ENCODE measurements at places on chromosomes 7 and 10.

DNA sequence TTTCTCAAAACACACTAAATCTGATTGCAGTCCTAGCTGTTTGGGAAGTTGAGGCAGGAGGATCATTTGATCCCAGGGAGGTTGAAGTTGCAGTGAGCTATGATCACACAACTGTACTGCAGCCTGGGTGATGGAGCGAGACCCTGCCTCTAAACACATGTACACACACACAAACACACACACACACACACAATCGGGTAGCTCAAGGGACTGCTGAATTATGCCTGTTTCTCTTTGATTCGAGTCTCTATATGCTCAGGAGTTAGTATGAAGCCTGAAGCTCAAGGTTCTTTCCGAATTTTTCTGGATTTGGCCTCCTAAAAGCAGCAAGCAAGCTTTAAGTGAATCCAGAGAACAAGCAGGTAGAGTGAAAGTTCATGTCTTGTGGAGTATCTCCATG, 22.5 kb downstream of the PRTFDC1 start:
- no peak for DNase-seq

DNA sequence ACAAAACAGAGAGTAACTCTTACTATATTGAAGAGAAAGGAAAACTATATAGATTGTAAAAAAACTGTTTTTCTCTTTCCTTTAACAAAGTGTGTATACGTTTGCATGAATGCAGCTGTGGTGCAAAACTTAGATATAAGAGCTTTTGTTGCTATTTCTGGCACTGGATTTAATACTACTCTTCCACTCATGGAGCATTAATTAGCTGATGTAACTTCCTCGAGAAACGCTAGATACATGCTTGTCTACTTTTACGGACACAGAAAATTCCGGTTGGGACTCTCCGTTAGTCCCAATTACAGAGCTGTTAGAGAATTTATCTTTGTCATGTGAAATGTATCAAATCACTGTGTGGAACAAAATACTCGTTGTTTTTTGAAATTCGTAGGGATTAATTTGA, 135.5 kb downstream of the ZNF22 start:
- no peak for DNase-seq

- DNase-seq = no peak
Measured at GRCh38 chr10:77458986-77459590, 178.5 kb downstream of the KCNMA1 start.

GRCh38 chr7:15327001-15327400, 234.8 kb downstream of the AGMO start:
- no peak for DNase-seq

DNA sequence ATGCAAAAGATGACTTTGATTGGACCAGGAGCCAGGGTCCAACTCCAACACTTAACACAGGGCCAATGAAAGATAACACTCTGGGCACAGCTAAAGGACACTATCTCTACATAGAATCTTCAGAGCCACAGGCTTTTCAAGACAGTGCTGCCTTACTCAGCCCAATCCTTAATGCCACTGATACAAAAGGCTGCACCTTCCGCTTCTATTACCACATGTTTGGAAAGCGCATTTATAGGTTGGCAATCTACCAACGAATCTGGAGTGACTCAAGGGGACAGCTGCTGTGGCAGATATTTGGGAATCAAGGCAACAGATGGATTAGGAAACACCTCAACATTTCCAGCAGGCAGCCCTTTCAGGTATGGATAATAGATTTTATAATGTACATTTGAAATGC, 160.7 kb downstream of the MALRD1 start:
- DNase-seq = no peak

- DNase-seq = no peak
Measured at GRCh38 chr10:12908773-12909172, 92.7 kb downstream of the CCDC3 start.
